Coronary artery (tissue), 2 donors: ENCODE measurements at places on chromosomes 1 and 21.

- DNase-seq, result no peak
Observed at GRCh38 chr1:243621973-243622372, 228.1 kb downstream of the AKT3 start.

GRCh38 chr1:248697907-248698306, 4.7 kb downstream of the OR14I1 start:
- DNase-seq, result no peak

DNA sequence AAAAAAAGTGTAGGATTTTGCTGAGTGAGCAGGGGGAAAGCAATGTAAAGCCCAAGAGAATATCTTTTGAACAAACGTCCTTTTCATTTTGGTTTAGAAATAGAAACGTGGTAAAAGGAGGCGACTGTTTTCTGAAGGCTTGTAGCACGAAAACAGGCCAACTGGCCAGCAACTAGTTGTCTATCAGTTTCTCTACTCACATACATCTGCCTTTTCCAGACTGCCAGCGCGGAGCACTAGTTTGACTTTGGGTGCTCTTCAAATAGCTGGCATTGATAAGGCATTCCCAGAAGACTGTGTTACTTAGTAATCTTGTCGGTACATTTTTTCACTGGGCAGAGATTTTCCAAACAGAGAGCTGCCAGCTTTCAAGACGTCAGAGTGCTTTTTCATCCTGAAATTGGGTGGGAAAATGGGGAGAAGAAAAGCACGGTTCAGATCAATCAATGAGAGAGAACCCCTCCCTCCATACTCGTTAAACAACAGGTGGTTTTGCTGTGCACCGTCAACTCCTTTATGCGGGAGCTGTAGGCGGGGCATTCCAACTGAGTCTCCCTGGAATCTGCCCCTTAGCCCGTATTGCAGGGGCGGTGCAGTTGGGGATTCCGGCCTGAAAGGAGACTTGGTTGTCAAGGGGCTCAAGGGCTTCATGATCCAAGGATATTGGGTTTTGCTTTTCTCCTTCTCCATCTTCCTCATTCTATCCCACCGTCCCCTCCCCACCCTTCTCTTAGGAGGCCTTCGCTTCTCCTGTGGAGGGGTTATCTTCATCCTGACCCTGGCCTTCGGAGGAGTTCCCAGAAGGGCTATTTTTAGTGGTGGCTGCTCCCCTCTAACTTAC, 884 bp upstream of the LRRC8C start:
- no peak for DNase-seq

- no peak for DNase-seq
Observed at GRCh38 chr1:219081943-219082925, 91.4 kb upstream of the LYPLAL1 start.

DNA sequence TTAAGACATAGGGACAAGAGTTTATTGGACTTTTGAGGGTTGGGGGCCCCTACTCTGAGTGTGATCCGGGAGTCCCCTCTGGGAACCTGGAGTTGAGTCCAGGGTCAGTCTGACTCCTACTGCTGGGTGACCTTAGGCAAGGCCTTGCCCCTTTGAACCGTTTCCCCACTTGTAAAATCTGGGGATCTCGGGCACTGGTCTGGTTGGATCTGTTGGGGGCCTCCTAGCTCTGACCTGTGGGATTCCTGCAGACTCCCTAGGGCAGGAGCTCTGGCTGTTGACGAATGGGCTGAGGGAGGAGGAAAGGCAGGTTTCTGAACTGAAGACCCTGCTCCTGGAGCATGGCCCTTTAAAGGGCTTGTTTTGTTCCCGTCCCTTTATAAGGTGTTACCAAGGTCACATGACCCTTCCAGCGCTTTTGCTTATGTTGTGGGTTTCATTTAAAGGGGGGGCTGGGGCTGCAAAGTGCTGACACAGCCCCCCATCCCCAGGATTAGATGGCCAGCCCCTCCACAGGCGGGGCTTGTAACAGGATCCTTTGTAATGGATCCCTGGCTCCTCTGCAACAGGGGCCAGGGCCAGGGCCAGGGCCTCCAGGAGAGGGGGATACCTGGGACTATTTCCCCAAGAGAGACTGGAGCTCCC, 50.7 kb downstream of the YARS1 start:
- no peak for DNase-seq

DNA sequence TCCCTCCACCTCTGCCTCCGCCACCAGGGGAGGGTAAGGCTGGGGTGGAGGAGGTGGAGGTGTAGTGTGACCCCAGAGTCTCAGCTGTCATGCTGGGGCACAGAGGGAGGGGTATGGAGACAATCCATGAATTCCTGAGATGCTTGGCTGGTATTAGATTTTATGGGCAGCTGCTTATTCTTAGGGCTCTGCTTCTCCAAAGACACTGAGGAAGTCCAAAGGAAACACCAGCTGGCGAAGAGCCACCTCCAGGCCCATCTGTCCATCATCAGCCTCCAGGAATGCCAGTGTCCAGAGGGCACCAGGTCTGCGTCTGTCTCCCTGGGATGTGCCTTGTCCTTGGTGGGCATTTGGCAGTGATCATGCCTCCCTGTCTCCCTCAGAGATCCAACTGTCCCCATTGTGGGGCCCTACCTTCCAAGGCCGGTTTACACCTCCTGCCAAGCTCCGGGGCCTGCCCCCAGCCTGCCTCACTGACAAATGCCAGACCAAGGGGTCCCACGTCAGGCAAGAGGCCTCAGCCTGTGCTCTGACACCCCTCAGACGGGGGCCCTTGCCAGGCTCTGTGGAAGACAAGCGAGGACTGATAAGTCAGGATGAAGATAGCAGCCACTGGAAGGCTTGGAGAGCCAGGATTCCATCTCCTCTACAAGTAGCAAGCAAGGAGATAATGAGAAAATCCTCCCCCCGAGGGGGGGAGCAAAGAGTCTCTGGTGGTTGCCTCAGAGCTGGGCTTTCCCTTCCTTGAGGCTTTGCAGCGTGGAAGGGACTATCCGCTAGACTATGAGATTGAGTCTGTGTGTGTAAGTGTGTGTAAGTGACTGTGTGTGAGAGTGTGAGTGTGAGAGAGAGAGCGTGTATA, 1.6 kb downstream of the TNNI1 start:
- no peak for DNase-seq

DNA sequence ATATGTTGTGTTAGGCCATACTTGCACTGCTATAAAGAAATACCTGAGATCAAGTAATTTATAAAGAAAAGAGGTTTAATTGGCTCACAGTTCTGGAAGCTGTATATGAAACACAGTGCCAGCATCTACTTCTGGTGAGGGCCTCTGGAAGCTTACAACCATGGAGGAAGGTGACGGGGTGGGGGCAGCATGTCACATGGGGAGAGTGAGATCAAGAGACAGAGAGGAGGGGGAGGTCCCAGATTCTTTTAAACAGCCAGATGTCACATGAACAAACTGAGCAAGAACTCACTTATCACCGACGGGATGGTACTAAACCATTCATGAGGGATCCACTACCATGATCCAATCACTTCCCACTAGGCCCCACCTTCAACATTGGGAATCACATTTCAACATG, 42.6 kb downstream of the TESK2 start:
- no peak for DNase-seq

DNA sequence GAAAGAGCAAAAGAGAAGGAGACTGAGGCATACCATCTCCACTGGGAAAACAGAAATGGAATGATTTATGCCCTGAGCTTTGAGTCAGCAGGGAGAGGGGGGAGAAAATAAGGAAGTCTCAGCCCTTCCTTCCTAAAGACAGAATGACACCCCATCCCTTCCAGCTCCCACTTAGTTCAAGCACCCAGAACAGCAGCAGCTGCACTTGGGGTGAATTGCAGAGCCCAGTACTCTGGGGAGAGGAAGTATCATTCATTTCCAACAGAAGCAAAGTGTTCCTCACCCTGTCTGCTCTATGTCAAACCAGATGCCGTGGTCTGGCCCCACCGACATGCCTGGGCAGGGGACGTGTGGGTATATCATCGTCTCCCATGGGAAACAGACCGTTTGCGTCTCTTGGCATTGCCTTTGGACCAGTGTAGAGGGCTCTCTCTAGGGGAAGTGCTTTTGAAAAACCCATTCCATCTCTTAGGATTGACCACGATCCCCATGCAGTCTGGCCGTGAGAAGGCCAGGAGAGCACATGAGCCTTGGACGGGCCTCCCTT, 1.1 kb upstream of the KCNJ15 start:
- DNase-seq, result no peak

- DNase-seq, result no peak
Observed at GRCh38 chr1:114152089-114152507, 1.6 kb downstream of the SYT6 start.

GRCh38 chr1:99818063-99818699, 32.0 kb upstream of the AGL start:
- no peak for DNase-seq

GRCh38 chr1:55580845-55581332, 365.7 kb upstream of the USP24 start:
- DNase-seq, result no peak

DNA sequence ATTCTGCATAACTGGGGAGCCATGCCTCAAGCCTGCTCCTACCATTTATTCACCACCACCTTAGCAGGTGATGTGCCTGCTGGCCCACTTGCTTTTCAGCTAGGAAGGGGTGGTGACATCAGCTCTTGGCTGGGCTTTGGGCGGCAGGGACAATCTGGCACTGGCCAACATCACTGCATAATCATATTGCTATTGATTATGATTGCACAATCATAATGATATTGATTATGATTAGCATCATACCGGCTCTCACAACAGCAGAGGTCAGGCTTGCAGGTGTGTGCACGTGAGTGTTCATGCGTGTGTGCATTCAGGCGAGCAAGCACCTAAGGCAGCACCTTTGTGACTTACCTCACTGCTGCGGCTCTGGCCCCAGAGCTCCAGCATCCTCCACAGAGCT, 273.8 kb downstream of the AJAP1 start:
- no peak for DNase-seq

DNA sequence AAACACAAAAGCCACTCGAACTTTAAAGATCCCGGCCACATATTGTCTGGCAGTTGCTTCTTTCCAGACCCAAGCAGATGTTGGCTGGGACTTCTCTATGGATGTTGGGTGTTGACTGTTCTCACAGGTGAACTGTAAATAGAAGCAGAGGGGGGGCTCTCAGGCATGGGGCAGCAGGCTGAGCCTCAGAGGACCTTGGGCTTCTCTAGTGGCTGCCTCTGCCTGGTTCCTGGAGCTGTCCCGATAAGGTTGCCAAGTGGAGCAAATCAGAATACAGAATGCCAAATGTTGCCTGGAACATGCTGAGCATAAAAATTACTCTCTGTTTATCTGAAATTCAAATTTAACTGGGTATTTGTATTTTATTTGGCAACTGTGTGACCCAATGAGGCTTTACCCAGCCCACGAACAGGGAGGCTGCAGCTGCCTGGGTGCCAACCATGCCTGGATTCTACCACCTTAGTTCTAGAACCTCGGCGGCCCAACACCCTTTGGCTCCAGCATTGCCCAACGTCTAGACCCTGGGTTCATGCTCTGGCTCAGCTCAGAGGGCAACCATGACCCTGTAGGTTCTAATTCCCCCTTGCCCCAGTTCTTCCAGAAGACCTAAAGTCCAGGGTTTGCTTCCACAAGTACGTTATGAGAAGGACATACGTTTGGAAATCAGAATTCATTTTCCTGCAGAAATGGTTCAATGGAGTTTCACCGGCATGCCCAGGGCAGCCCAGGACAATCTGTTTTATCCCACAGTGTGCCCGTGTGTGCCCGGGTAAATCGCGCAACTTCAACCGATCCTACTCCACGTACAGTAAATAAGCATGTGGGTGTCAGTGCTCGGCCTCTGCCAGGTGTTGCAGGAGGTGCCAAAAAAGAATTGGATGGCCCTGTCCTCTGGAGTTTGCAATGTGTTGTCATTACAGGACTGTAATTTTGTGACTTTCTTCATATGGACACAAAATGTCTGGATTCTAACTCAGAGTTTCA, 5.4 kb upstream of the SLC45A1 start:
- no peak for DNase-seq

GRCh38 chr1:3564921-3565831, 46.1 kb downstream of the MEGF6 start:
- no peak for DNase-seq

GRCh38 chr1:41860214-41860613, 58.5 kb downstream of the HIVEP3 start:
- DNase-seq, result no peak

- DNase-seq, result no peak
Observed at GRCh38 chr1:17770983-17771382, 15.8 kb downstream of the ACTL8 start.

- no peak for DNase-seq
Observed at GRCh38 chr1:221612047-221612777, 129.7 kb downstream of the DUSP10 start.

GRCh38 chr1:193069748-193070385, 10.5 kb downstream of the RO60 start:
- DNase-seq, result no peak

GRCh38 chr1:24173638-24174575, 13.2 kb downstream of the IFNLR1 start:
- no peak for DNase-seq

DNA sequence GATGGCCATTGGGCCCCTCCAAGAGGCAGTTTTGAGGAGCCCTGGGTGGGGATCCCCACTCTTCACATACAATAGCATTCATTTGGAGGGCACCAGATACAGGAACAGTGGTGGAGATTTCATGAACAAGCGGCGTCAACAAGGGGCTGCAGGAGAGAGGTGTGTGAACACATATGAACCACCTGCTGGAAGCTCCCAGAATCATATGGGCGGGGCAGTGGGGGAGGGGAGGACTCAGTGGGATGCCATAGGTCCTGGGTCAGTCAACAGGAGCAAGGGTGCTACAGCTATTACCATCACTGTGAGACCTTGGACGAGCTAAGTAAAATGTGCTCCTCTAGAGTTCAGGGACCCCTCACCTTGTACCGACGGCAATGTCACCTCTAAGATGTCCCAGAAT, 100.4 kb upstream of the IRF2BP2 start:
- DNase-seq, result no peak

DNA sequence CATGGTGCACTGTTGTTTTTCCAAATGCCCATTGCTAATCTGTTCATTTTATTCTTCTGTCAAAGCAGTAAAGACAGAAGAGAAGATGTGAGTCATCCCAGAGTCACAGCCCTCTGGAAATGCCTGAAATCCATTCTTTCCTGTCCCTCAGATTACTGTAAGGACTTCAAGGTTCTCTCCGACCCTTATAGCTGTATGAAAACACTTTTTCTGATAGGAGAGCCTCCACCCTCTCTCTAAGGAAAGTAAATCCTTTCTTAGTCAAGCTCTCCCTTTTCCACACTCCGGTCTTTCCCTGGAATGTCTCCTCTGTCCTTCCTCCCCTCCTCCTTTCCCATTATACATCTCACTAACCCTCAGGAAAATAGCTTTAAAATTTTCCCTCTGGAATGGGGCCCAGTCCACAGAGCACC, 3.5 kb upstream of the PRDX6 start:
- DNase-seq, result no peak
